ENCODE measurements at places on chromosomes 12 and 14.

- DNase-seq: no peak
Observed at GRCh38 chr12:108858311-108859074, 1.1 kb upstream of the SSH1 start.

DNA sequence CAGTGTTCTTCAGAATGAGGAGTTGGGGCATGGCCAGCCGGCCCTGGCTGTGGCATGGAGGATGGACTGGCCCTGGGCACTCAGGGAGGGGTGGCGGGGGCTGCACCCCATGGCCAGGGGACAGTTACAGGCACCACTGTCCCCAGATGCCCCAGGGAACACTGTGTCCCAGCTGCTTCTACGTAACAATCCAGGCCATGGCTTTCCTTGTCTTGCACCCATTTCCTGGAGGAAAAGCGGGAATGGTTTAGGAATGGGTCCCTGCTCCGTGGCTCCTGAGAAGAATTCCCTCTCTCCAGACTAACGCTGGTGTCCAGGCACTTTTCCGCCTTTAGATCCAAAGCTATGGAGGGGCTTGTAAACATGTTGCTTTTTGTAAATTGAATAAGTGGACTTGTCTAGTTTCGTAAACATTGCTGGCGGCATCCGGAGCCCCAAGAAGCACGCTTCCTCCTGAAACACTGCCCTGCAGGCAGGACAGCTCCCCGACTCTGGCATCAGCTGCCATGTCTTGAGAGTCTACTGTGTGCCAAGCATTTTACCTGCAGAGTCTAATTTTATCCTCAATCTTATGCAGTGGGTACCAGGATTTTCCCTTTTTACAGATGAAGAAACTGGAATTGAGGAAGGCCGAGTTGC is 238.3 kb downstream of the SLC41A2 start:
- no peak for DNase-seq

DNA sequence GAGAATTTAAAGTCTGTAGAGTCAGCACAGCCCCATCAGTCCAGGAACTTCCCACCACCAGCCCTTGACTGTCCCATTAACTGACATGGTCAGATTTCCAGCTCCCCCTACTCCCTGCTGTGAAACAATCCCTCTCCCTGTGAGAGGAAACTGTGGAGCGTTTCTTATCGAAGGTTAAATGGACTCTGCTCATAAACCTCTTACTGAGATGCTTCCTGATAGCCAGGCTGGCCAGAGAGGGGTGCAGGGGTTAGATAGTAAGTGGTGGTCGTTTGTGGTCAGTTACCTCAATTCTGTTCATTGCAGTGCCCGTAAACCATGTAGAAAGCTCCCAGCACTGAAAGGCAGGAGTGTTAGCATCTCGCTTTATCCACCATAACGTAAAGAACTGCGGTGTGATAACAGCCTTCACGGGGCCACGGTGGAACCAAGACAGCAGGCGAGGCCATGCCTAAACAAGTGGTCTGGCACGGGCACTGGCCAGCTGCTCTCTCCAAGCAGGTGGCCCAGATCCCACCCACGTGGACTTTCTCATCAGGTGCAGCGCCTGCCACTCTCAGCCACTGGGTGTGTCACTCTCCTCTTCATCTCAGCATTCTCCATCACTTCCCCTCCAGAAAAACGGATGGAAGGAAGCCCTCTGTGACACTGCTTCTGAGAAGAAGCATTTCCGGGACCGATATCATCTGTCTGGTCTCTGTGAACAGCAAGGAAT is 102.2 kb downstream of the FBXL14 start:
- DNase-seq: no peak

DNA sequence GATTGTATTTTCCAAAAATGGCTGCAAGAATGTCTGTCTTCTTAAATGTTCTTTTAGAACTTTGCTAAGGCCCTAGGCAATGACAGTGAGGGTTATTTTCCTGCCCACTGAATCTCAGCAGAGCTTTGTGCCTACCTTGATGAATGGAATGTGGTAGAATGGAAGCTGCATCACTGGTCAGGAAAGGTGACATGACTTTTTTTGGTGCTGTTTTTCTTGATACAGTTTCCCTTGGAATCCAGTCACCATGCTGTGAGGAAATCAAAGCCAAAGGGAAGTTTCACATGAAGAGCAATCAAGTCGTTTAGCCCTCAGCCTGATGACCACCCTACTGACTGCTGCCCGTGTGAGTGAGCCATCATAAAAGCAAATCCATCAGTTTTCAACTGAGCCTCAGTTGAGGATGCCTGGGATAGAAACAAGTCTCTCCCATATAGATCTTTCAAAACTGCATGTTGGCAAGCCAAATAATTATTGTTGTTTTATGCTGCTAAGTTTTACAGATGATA is 886.0 kb upstream of the FBXO33 start:
- DNase-seq: no peak

- DNase-seq: no peak
Observed at GRCh38 chr14:62162998-62163589, 400.9 kb downstream of the SNAPC1 start.

GRCh38 chr14:103195828-103196615 is 72.8 kb downstream of the TNFAIP2 start:
- no peak for DNase-seq

DNA sequence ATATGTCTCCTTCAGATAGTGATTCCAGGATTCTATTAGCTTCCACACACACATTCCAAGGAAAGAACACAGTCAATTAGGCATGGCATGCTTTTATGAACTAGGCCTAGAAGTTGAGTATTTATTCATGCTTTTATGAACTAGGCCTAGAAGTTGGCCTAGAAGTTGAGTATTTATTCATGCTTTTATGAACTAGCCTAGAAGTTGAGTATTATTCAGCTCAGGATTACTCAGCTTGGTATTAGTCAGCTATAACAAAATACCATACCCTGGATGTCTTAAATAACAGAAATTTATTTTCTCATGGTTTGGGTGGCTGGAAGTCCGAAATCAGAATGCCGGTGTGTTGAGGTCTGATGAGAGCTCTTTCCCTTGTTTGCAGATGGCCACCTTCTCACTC is 442.7 kb upstream of the FLRT2 start:
- DNase-seq: no peak
